ENCODE measurements at places on chromosomes 11 and 22.

DNA sequence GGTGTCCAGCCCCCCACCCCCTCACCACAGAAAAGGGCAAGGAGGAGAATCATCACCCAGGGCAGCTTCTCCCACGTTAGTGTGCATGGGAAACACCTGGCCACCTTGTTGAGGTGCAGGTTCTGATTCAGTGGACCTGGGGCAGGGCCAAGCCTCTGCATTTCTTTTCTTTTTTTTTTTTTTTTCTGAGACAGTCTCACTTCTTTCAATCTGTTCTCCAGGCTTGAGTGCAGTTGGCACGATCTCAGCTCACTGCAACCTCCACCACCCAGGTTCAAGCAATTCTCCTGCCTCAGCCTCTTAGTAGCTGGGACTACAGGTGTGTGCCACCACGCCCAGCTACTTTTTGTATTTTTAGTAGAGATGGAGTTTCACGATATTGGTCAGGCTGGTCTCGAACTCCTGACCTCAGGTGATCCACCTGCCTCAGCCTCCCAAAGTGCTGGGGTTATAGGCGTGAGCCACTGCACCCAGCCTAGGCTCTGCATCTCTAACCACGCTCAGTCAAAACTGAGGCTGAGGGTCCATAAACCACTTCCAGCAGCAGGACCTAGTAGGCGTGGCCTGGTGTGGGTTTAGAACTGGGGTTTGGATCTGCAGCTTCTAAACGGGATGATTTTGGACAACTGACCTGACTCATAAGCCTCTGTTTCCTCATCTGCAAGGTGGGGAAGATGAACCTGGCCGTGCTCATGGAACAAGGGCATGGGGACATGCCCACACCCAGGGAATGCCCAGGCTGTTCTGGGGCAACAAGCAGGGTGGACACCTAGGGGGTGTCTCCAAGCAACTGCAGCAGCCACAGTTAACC is 734 bp downstream of the ZP1 start:
- H3K27me3 ChIP-seq: peaks cover 20% of the 10 kb centered on the region
- H3K27ac ChIP-seq: no peak overlapping the region
- no peak overlapping the region for H3K4me3 ChIP-seq
- H3K36me3 ChIP-seq: no peaks in the 10 kb centered on the region

DNA sequence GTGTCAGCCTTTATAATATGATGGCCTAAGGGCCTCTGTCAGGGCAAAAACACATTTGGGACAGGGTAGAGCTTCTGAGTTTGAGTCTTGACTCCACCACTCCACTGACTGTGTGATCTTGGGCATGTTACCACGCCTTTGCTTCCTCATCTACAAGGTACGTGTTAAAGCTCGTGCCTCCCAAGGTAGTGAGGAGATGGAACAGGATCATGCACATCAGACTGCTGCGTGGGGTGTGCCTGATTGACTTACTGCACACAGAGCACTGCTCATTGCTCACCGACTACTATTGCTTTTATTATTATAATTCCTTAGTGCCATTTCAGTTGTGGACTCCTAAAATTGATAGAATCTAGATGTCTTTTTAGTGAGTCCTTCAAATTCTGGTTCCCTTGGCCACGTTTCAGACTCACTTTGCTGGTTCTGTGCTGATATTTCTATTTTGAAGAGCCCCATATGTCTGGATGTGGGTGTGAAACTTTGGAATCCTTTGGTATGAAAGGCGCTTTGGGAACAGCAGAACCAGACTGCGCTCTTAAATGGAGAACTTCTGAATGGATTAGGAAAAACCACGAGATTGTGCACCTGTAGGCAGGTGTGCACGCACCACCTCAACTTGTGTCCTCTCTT is 44.1 kb upstream of the RAB1B start:
- H3K27me3 ChIP-seq: no peaks in the 10 kb centered on the region
- H3K4me1 ChIP-seq: peaks cover 16% of the 10 kb centered on the region
- H3K4me3 ChIP-seq: no peak overlapping the region

GRCh38 chr11:16148301-16148931 is 207.9 kb downstream of the SOX6 start:
- no peaks in the 10 kb centered on the region for H3K4me1 ChIP-seq
- no peak for ATAC-seq
- no peak overlapping the region for H3K4me3 ChIP-seq
- no peaks in the 10 kb centered on the region for H3K27me3 ChIP-seq
- H3K27ac ChIP-seq: no peak overlapping the region

GRCh38 chr22:23113067-23113846 is 28.5 kb downstream of the RSPH14 start:
- ATAC-seq: no peak
- H3K27me3 ChIP-seq: no peaks in the 10 kb centered on the region
- H3K27ac ChIP-seq: no peak overlapping the region
- H3K36me3 ChIP-seq: no peaks in the 10 kb centered on the region

- ATAC-seq: no peak
- no peaks in the 10 kb centered on the region for H3K27me3 ChIP-seq
- H3K4me1 ChIP-seq: no peaks in the 10 kb centered on the region
- H3K4me3 ChIP-seq: no peak overlapping the region
- H3K36me3 ChIP-seq: no peaks in the 10 kb centered on the region
Observed at GRCh38 chr11:70580036-70580805, 181.9 kb downstream of the CTTN start.

DNA sequence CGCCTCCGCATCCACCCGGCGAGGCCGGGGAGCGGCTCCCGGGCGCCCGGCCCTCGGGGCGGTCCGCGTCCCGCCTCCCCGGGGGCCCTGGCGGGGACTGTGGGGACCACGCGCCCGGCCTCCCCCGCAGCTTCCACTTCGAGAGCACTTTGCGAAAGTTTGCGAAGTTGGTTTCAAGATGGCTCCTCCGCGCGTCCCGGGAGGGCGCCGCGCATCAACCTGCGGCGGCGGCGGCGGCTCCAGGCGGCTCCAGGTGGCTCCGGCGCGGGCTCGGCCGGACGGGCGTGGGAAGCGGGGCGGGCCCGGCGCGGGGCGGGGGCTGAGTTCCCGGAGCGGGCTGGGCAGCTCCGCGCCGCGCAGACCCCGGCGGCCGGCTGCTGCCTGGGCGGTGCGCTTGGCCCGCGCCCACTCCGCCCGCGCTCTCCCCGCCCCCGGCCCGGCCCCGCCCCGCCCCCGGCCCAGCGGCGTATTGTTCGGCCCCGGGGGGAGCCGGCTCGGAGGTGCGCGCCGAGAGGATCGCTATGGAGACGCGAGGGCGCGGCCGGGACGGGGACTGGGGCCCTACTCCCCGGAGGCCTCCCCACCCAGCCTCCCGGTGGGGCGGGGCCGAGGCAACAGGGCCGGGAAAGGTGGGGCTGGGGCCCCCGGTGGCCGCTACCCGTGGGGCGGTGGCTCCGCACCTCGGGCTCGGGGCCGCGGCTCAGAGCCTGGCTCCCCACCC is at the start of gene CELSR1:
TSS of gene CELSR1 (minus strand) at position 396 of the 721 bp plus-strand sequence. CDS start 450 bp downstream, outside the sequence.
- H3K27ac ChIP-seq: no peak within 1 kb of the TSS
- ATAC-seq: peak; percentile 41
- H3K27me3 ChIP-seq: peaks cover 41% of the 10 kb centered on the region
- peak within 1 kb of the TSS; percentile 65 for H3K4me3 ChIP-seq

GRCh38 chr22:46055911-46056545 is 79.1 kb upstream of the WNT7B start:
- no peak overlapping the region for H3K4me3 ChIP-seq
- ATAC-seq: no peak
- no peaks in the 10 kb centered on the region for H3K36me3 ChIP-seq
- peak overlapping the region; percentile 93 for H3K27ac ChIP-seq
- H3K27me3 ChIP-seq: no peaks in the 10 kb centered on the region

DNA sequence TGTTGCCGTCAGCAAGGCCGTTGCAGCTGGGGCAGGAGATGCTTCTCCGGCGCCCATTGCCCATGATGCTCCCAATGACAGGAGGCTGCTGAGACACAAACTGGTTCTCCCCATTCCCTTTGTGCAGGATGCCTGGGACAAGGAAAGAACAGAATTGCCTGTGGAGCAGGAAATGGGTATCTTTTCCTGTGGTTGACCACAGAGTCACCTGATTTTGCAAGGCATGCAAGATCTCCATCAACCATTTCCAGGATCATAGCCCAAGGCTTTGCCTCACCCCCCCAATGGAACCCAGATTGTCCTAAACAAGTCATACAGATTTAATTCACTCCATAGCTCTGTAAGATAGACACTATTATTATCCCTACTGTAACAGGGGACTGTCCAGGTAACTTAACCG is 148.1 kb upstream of the NARS2 start:
- H3K4me1 ChIP-seq: no peaks in the 10 kb centered on the region
- H3K4me3 ChIP-seq: no peak overlapping the region
- H3K27ac ChIP-seq: no peak overlapping the region
- ATAC-seq: no peak
- no peaks in the 10 kb centered on the region for H3K36me3 ChIP-seq

- peak; percentile 49 for ATAC-seq
- H3K36me3 ChIP-seq: no peaks in the 10 kb centered on the region
- no peaks in the 10 kb centered on the region for H3K4me1 ChIP-seq
- no peak overlapping the region for H3K27ac ChIP-seq
- H3K4me3 ChIP-seq: no peak overlapping the region
- peaks cover 37% of the 10 kb centered on the region for H3K27me3 ChIP-seq
Observed at GRCh38 chr22:32050678-32051515, 7.8 kb downstream of the SLC5A1 start.

DNA sequence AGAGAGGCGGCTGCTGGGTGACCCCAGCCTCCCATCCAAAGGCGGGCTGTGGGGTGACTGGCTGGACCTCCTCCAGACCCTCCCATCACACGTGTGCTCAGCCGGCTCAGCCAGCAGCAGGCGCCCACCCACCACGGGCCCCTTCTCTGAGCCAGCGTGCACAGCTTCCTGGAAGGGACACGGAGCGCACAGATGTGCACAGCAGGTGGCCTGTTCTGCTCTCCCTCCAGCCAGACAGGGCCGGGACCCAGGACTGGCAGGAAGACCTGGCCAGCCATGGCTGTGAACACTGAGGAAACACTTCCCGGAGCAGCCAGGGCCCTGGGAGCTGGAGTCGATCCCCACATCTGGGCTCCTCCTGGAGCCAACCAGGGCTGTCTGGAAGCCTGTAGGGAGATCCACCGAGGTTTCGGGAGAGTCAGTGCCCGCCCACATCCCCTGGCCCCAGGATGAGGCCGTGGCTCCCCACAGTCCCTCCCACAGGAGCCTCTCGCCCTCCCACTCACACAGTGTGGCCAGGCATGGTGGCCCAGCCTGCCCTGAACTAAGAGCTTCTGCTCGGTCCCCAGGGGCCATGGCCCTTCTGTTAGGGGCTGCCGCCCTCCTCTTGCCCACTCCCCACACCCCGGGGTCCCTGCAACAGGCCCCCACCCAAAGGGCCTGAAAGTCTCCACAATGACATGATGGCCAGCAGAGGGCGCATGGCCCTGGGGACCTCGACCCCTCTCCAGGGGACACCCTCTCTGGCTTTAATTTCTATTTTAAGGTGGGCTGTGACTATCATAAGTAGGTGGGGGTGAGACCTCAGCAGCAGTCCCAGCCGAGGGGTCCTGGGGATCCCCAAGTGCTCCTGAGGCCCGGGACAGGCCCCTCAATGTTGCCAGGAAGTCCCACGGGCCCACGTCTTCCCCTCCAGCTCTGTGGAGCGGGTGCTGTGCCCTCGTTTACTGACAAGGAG is 90.6 kb upstream of the FGF3 start:
- H3K4me1 ChIP-seq: no peaks in the 10 kb centered on the region
- H3K4me3 ChIP-seq: no peak overlapping the region
- peak; percentile 5 for ATAC-seq
- peaks cover 94% of the 10 kb centered on the region for H3K27me3 ChIP-seq
- no peaks in the 10 kb centered on the region for H3K36me3 ChIP-seq
- H3K27ac ChIP-seq: no peak overlapping the region

GRCh38 chr22:26461188-26461810 is 22.3 kb downstream of the HPS4 start:
- peaks cover 34% of the 10 kb centered on the region for H3K36me3 ChIP-seq
- ATAC-seq: no peak
- H3K4me3 ChIP-seq: no peak overlapping the region
- no peaks in the 10 kb centered on the region for H3K4me1 ChIP-seq
- H3K27ac ChIP-seq: no peak overlapping the region

GRCh38 chr11:47369676-47370075 is 8.7 kb downstream of the SPI1 start:
- no peak overlapping the region for H3K4me3 ChIP-seq
- no peaks in the 10 kb centered on the region for H3K27me3 ChIP-seq
- H3K4me1 ChIP-seq: peaks cover 76% of the 10 kb centered on the region
- ATAC-seq: no peak
- H3K36me3 ChIP-seq: peaks cover 59% of the 10 kb centered on the region

- no peak overlapping the region for H3K4me3 ChIP-seq
- peaks cover 17% of the 10 kb centered on the region for H3K4me1 ChIP-seq
- no peak overlapping the region for H3K27ac ChIP-seq
- peak; percentile 24 for ATAC-seq
Observed at GRCh38 chr11:13929395-13929891, 33.1 kb upstream of the SPON1 start.

- H3K27ac ChIP-seq: no peak overlapping the region
- H3K4me3 ChIP-seq: no peak overlapping the region
- H3K4me1 ChIP-seq: no peaks in the 10 kb centered on the region
- ATAC-seq: no peak
- no peaks in the 10 kb centered on the region for H3K27me3 ChIP-seq
Observed at GRCh38 chr11:597166-597725, 18.5 kb downstream of the IRF7 start.

- no peak overlapping the region for H3K4me3 ChIP-seq
- no peak overlapping the region for H3K27ac ChIP-seq
- H3K4me1 ChIP-seq: no peaks in the 10 kb centered on the region
Observed at GRCh38 chr11:131136486-131136885, 220.2 kb upstream of the SNX19 start.

DNA sequence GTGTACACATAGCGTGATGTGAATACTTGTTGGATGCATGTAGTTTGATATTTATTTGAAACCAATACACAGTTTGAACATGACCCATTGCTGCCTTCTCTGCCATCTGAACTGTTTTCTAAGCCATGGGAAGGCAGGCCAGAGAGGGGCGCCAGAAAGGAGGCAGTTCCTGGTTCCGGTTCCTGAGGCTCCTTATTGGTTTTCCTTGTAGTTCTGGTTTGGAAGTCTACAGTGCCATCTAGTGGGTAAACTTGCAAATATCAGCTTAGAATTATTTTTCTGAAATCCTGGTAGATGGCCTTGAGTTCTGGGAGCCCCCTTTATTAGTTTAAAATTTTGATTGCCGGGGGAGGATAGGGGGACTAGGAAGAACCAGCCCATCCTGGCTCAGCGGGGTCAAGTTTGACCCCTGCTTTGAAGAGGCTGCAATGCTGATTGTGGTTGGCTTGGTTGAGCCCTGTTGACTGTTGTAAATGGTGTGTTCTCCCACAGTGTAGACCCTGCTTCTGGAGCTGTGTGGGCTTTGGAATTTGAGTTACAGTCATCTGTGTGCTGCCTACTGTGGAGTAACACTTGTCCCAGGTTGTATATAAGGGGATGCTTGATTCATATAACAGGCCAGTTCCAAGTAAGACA is 48.4 kb downstream of the GRAMD1B start:
- ATAC-seq: peak; percentile 32
- H3K27me3 ChIP-seq: peaks cover 52% of the 10 kb centered on the region
- peaks cover 35% of the 10 kb centered on the region for H3K4me1 ChIP-seq
- peak overlapping the region; percentile 59 for H3K27ac ChIP-seq
